ENCODE measurements at places on chromosomes 13 and 19. TPM values are rescaled to one million over a fixed set of nuclear protein-coding genes. Genes with fewer than 3 reads are reported as not detected.

CGB3 gene
- total RNA-seq = not detected

SHISA2 gene
- 1.8 TPM for total RNA-seq

DNA sequence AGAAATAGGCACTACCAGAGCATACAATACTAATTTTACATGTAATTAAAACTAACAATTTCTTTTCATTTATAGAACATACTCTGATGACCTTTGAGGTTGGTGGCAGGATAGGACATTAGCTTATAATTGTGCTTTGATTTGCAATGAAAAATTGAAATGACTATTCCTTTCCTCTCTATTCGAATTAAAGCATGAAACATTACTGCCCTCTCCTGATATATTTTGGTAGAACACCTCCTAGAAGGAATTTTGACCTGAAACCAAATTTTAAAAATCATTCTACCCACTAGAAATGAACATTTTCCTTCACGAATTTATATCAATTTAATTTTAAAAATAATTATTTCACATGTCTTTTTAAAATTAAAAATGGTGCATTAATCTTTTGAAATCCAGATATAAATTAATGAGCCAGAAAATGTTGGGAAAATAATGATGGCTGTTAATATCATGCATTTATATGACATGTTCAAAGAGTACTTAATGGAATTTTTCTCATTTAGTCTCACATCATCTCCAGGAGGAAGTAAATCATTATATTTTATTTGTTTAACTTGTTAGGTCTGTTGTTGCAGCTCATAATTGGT, 556.3 kb upstream of the ARGLU1 start:
- peak; percentile 63 for DNase-seq

- no peak for DNase-seq
Observed at GRCh38 chr13:44927968-44928367, 61.3 kb downstream of the NUFIP1 start.

ZNF888 gene
- 5.2 TPM for total RNA-seq

KCNRG gene
- total RNA-seq = 5.9 TPM

C5AR2 gene
- total RNA-seq = under 0.01 TPM

DNA sequence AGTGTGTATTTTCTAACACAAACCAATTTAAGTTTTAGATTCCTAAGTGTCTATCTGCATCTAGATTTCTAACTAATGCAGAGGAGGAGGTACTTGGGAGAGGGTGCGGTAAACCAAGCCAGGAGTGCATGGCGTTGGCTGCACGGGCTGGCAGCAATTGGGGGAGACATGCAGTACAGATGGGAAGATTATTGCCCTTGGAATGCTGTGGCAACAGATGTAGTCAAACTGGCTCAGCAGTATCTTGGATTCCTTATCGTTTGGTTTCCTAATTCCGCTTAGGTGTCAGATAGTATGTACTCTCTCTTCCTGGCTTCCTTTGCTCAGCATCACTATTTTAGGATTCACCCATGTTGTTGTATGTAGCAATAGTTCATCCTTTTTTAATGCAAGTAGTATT, 29.4 kb upstream of the STK24 start:
- DNase-seq = no peak

DNA sequence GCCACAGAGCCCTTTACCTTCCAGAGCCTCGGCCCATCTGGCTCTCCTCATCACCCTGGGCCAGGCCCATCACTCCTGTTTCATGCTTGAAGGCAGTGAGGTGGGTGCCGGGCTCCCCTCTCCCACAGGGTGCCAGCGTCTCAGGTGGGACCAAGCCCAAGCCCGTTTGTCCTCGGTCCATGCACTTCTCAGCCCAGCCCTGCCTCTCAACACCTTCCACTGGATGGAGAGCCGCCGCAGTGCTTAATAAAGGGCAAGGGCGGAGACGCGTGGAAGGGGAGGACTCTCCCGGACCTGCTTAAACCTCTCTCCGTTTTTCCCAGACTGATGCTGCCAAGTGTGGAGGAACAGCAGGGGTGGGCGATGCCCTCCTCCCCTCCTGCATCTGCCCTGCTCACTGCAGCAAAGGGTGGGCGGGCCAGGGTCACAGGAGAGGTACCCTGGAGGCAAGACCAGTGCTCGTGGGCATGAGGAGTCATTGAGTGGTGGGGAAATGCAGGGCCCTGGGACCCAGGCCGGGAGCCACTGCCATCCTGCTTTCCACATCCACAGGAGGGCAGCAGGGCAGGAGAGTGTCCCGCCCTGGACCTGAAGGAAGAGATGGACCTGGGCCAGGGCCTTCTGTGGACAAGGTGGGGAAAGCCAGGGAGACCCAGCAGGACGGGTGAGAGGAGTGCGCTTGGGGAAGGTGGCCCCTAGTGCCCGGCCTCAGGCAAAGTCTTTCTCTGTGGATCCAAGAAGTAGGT, 9.7 kb upstream of the ATP11A start:
- no peak for DNase-seq

DNA sequence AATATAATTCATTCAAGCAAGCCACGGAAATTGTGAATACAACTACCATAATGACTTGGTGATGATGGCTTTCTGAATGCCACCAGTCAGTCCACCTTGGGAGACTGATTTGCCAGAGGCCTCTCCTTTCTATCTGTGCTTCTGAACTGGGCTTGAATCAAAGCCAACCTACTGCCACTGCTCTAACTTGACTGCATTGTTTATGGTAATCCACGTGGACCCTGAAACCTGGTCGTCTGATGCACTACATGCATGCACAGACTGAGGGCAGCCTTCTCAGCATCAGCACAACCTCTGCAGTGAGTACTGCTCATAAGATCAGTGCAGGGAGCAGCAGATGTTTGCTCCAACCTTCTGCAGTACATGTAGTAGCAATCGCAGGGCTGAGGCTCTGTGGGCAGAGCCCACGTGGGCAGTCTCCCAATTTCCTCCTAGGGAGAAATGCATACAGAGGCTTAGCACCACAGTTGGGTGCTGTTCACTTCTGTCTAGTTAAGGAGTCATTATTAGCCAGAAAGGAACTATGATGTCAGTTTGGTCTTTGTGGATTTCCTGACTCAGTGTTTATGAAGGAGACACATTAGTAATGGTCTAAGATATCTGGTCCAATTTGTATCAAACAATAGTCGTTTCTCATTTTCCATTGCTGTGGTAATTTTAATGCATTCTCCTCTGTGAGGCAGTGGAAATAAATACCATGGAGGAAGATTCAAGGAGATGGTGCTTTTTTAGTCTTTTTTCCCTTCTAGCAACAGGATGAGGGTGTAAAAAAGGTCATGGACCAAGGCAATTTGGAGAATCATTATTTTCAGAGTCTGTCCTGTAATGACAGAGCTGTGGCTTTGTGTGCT, 82.5 kb downstream of the AKAP11 start:
- DNase-seq = peak; percentile 88

DNA sequence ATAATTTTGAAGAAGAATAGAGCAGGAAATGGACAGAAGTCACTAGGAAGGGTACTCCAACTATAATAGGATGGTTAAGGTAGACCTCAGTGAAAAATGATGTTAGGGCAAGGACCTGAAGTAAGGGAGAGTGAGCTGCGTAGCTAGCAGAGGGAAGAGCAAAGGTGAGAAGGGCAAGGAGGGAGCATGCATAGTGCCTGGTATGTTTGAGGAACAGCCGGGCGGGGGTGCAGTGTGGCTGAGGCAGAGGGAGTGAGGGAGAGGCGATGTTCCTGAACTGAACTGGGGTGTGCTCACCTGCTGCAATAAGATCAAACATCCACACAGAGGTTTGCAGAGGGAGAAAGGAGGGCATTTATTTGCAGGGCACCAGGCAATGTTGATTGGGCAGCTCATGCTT, 110.4 kb downstream of the DNAJC15 start:
- no peak for DNase-seq

DNA sequence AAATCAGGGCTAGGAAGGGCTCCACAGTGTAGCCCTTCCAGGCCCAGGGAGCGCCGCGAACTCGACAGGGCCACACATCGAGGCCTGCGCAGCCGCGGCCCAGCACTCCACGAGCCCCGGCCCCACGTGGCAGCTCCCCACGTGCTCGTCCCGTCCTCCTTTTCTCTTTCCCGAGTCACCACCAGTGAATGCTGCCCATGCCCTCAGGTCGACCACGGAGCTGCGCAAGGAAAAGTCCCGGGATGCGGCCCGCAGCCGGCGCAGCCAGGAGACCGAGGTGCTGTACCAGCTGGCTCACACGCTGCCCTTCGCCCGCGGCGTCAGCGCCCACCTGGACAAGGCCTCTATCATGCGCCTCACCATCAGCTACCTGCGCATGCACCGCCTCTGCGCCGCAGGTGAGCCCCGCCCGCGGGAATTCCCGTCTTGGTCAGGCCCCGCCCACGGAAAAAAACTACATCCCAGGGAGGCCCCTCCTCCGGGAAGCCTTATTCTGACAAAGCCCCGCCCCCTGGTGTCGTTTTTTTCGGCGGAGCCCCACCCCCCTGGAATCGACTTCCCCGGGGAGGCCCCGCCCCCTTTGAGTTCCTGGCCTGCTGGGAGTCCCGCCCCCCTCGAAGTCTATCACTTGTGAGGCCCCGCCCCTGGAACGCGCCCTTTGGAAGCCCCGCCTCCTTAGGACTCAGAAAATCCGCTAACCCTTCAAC, 7.0 kb downstream of the HIF3A start:
- DNase-seq = peak; percentile 58

DNA sequence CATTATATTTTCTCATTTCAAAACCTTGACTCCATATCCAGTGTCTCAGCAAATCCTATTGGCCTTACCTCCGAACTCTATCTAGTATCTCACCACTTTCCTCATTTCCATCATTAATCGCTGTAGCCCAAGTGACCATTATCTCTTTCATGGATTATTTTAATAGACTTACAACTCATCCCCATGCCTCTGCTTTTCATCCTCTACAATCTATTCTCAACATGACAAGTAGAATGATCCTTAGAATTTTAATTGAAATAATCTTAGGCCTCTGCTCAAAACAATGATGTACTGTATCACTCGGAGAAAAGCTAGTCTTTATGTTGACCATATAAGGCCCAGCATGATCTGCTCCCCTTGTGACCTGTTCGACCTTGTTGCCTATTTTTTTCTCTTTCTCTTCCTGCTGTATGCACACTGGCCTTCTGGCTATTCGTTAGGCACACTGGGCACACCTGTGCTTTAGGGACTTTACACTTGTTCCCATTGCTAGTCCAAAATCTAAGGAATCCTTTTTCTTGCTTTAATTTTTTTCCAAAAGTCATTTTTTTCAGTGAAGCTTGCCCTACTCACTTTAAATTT, 21.4 kb downstream of the DNAJC15 start:
- no peak for DNase-seq

Measured in lung microvascular endothelial cell (primary cell).